ENCODE measurements at places on chromosomes 6 and 20. TPM values are rescaled to one million over a fixed set of nuclear protein-coding genes. Genes with fewer than 3 reads are reported as not detected.

CABLES2 gene
- 15.0 TPM for total RNA-seq

TP53INP2 gene
- 108 TPM for total RNA-seq

CD93 gene
- total RNA-seq = 37.0 TPM

CTCFL gene
- total RNA-seq = not detected

FUT9 gene
- total RNA-seq = not detected

KIAA0408 gene
- 3.1 TPM for total RNA-seq

FOXS1 gene
- 0.62 TPM for total RNA-seq

HS3ST5 gene
- not detected for total RNA-seq

EPHA7 gene
- total RNA-seq = 2.4 TPM

DNMT3B gene
- 0.22 TPM for total RNA-seq

SYCP2L gene
- total RNA-seq = 0.75 TPM

CAP2 gene
- 118 TPM for total RNA-seq

SLC13A3 gene
- 0.30 TPM for total RNA-seq

RAB5IF gene
- total RNA-seq = 55.9 TPM

ZC3H12D gene
- total RNA-seq = 0.51 TPM

CNR1 gene
- 0.11 TPM for total RNA-seq

ZHX3 gene
- total RNA-seq = 31.7 TPM

HLA-DMB gene
- 10.4 TPM for total RNA-seq

FAM217A gene
- total RNA-seq = not detected

RAET1G gene
- not detected for total RNA-seq

NOX3 gene
- total RNA-seq = not detected

ZNF334 gene
- total RNA-seq = 0.40 TPM

HLA-DOA gene
- 1.2 TPM for total RNA-seq

PCK1 gene
- total RNA-seq = 2.3 TPM

CEP85L gene
- total RNA-seq = 17.6 TPM

ZSCAN23 gene
- total RNA-seq = 2.1 TPM

RWDD2A gene
- total RNA-seq = 2.8 TPM

SYCP2 gene
- 0.94 TPM for total RNA-seq

KCNK16 gene
- total RNA-seq = not detected

TAGAP gene
- 1.1 TPM for total RNA-seq

PRR3 gene
- 1.4 TPM for total RNA-seq

TMEM244 gene
- total RNA-seq = not detected

EYA2 gene
- total RNA-seq = 0.65 TPM

MDFI gene
- total RNA-seq = 1.1 TPM

LY6G5C gene
- 1.3 TPM for total RNA-seq

AVP gene
- total RNA-seq = 0.51 TPM

IP6K3 gene
- total RNA-seq = 44.2 TPM

FOXO3 gene
- 32.4 TPM for total RNA-seq

Data from Right ventricle myocardium superior (tissue), 1 donor.